ENCODE measurements at places on chromosomes 1 and 21.

DNA sequence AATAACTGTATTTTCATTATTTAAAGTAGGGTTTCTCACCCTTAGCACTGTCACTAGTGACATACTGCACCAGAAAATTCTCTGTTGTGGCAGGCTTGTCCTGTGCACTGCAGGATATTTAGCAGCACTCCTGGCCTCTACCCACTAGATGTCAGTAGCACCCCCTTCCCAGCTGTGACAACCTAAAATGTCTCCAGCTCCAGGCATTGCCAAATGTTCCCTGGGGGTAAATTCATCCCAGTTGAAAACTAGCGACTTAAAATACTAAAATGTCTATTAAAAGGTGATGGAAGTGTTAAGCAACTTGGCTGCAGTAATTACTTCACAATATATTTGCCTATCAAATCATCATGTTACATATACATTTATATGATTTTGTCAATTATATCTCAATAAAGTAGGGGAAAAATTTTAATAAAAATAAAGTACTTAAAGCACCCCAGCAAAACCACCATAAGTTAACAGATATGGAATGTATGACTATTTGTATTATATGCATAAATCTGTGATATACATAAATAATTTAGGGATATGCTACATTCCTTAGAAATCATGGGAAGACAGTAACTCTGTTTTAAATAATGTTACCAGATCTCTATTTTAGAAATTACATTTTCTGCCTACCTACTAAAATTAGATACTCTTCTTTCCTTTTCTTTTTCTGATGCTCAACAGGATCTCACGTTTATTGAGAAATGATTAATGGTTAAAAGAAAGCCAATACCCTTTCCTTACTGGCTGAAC lies 74.6 kb downstream of the ARID4B start:
- DNase-seq, result peak; percentile 84

- DNase-seq, result no peak
Observed at GRCh38 chr1:29259802-29260441, 23.6 kb downstream of the PTPRU start.

DNA sequence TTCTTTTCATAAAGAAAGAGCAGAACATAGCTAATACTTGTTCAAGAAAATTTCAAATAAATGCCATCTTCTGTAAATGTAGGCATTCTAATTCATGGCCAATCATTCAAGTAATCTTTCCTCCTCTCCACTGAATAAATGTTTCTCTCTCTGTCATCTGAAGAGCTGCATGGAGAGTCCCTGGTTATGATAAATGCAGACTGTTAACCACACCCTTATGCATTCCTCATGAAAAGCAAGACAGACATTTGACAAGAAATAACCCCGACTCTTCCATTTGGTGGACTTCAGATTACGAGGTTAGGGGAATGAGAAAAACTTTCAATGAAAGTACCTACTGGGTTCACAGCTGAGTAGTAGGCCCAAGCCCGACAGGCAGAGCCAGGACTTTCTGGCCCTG lies 44.7 kb upstream of the SLC19A2 start:
- DNase-seq, result no peak

DNA sequence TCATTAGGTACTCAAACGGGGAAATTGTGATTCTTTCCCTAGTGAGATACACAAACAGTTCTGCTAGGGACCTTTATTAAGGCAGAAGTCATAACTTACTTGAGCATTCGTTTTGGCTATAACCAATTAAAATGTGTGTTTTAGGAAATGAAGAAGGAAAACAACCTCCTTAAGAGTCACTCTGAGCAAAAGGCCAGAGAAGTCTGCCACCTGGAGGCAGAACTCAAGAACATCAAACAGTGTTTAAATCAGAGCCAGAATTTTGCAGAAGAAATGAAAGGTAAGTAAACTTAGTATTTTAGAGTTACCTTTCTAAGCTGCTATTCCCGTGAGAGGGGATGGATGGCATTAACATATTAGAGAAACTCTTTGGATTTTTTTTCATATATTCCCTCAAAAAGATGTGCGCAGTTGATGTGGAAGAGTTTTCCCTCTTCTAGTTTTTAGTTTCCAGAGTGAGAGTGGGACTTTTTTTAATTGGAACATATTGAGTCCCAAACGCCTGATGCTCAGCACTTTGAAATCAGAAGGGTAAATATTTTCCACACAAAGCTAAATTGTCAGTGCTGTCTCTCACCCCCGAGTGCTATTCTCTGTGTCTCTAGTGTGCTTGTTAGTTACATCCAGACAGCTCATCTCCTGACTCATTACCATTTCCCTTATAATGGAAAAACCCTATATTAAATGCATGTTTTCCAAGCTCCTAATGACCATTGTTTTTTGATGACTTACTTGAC lies 34.9 kb downstream of the CENPF start:
- DNase-seq, result peak; percentile 29

- DNase-seq, result no peak
Observed at GRCh38 chr1:224623310-224623714, 7.2 kb downstream of the CNIH3 start.

DNA sequence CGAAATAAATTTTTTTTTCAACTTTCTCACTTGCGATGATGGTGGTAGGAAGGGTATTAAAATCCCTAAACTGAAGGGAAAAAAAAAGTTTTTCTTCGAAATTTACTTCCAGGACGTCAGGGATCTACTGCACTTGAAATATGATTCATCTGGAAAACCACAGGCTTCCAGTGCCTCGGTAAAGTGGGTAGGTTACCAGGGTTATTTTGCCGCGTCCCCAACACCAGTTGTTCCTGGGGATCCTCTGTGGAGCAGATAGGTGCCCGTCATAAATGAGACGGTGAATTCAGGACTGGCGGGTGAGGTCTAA lies 773 bp downstream of the RABIF start:
- DNase-seq, result no peak

DNA sequence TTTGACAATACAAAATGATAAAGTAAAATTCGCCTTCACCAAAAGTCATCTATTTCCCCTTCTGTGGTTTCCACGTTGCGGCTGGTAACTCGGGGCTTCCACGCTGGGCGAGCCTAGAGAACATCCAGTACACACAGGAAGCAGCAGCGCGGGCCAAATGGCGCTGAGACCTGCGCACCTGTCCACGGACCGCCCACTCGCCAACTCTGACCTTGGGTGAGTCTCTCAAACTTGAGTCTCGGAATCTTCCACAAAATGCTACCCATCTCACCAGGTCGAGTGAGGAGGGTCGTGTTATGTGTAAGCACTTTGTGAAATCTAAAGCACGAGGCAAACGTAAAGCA lies 820 bp upstream of the TTF2 start:
- peak; percentile 73 for DNase-seq

- no peak for DNase-seq
Observed at GRCh38 chr1:162573136-162573535, 11.6 kb downstream of the UAP1 start.

GRCh38 chr21:38888991-38889561 lies 83.3 kb downstream of the ETS2 start:
- DNase-seq, result no peak

DNA sequence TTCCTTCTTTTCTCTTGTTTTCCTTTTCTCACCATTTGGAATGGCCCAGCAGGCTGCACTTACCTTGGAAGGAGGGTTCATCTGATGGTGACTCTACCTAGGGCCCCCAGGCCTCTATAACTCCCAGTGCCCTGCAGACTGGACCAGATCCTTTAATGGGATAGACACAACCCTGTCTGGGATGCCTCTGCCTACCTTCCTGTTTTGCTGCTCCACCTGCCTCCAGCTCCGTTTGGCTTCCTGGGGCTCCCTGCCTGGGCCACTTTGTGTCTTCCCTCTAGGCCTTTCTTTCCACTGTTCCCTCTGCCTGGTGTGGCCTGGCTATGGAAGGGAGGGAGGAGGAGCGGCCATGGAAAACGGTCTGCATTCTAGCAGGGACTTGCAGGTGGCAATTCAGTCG lies 7.5 kb downstream of the PCSK9 start:
- DNase-seq, result no peak

DNA sequence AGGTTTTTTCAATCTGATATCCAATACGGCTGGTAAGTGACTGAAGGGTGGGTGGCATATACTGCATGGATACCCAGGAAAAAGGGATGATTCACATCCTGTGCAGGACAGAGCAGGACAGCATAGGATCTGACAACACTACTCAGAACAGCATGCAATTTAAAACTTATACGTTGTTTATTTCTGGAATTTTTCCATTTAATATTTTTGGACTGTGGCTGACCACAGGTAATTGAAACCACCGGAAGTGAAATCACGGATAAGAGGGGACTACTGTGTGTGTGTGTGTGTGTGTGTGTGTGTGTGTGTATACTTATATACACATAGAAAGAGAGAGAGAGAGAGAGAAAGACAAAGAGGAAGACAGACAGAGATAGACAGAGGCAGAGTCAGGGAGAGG lies 23.0 kb downstream of the ERICH3 start:
- no peak for DNase-seq

DNA sequence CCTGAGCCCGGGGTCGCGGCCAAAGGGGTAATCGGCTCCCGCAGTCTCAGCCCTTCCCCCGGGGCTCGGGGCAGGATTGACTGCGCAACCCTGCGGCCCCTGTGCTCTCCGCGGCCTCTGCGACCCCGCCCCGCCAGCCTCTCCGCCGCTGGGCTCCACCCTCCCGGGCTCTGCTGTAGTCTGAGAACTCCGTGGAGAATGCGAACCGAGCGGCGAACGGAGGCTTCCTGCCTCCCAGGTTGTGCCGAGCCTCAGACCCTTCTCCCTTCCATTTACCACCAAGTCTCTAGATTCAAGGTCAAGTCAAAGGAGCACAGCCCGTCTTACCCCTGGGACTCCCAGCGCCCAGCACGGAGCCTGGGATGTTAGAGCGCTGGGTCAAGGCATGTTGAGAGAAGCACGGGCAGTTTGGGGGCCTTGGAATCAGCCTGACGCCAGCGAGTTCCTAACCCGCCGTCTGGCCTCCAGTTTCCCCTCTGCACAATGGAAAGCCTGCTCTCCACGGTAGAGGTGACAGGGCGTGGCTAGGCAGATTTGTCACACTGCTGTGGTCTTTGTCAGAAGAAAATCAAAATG lies 3.0 kb downstream of the ATP2B4 start:
- DNase-seq, result no peak

- no peak for DNase-seq
Observed at GRCh38 chr1:54152696-54153095, at the start of gene CDCP2. Gene CDCP2, minus strand, starts transcription at chr1:54153000. Its CDS starts 78 bp downstream, at chr1:54152922.

- no peak for DNase-seq
Observed at GRCh38 chr1:151820940-151821339, 10.7 kb downstream of the RORC start.

GRCh38 chr1:179883745-179884138 lies 1.7 kb downstream of the TOR1AIP1 start:
- DNase-seq, result no peak

- no peak for DNase-seq
Observed at GRCh38 chr1:38125016-38125415, 78.4 kb upstream of the POU3F1 start.

GRCh38 chr1:110610084-110610483 lies 3.9 kb upstream of the KCNA2 start:
- DNase-seq, result no peak

DNA sequence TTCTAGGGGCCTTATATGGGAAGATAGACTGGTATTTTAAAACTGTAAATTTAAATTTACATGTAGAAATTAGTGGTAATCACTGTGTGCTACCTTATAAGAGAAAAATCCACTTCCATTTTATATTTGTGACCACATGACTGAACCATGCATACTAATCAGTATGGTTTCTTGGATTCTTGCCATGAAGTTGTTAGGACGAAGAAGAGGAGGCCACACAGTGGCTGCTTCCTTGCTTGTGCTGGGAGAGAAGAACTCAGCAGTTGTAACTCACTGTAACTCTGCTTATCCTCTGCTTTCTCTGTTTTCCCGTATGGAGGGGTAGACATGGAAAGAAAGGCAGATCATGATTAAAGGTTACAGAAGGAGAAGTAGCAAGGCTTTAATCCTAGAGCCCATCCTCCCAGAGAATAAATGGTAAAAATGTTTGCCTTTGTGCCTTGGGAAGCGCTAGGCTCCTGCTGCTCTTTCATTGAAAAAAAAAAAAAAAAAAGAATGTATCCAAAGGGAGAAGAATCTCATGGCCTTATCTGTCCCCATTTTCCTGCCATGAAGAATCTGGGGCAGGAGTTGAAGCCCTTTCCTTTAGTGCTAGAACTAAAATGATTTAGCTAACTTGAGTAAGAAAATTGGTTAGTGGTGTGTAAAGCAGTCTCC lies 32.4 kb downstream of the KCTD3 start:
- peak; percentile 50 for DNase-seq

- DNase-seq, result no peak
Observed at GRCh38 chr1:171826973-171827372, 14.3 kb upstream of the DNM3 start.

DNA sequence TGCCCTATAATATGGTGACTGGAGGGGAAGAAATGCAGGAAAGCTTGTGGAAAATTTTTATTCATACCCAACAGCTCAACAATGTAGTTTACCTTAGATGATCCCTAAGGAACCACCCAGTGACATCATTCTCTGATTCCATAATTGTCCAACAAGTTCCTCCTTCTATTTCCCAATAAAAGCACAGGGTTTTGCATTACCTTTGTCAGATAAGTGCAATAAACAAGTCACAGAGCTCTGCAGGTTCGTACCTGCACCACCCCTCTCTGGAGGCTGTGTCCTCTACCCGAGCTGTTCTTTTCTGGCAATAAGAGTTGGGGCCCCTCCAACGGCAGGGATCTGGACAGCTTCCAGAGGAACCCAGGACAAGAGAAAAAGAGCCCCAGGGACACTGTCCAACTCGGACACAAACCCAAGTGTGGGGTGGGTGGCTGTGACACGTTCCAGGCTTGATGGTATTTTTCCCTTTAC lies 38.8 kb downstream of the RCAN1 start:
- DNase-seq, result no peak

- no peak for DNase-seq
Observed at GRCh38 chr1:64975740-64976139, 9.4 kb upstream of the JAK1 start.

GRCh38 chr1:63774617-63775417 lies 1.0 kb downstream of the ROR1 start:
- DNase-seq, result peak; percentile 16

DNA sequence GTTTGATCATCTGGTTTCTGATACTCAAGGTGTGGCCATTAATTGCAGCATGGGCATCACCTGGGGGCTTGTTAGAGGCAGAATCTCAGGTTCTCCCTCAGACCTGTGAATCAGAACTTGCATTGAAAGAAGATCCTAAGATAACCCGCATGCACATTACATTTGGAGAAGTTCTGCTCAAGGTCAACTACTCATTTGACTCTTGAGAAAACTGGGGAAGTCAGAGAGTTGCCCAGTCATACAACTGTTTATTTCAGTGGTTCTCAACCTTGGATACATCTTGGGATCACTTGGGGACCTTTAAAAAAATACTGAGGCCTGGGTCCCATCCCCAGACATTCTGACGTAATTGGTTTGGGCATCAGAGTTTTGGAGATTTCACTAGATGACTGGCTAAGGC lies 30.5 kb downstream of the CAMTA1 start:
- no peak for DNase-seq

- no peak for DNase-seq
Observed at GRCh38 chr1:31548534-31548906, 27.8 kb upstream of the TINAGL1 start.

Data from NCI-H446 (cell line).